ENCODE measurements at places on chromosomes 3 and 15. TPM values are rescaled to one million over a fixed set of nuclear protein-coding genes. Genes with fewer than 3 reads are reported as not detected.

COLQ gene
- 2.5 TPM for polyA plus RNA-seq

POLQ gene
- 0.25 TPM for polyA plus RNA-seq

COL6A5 gene
- not detected for polyA plus RNA-seq

EPHA3 gene
- not detected for polyA plus RNA-seq

ETV5 gene
- polyA plus RNA-seq: 0.12 TPM
